Smooth muscle cell of the brain vasculature (primary cell): ENCODE measurements at places on chromosomes 2 and 18.
A peak's percentile ranks its signal among the peaks of the same experiment; 100 is the strongest.

DNA sequence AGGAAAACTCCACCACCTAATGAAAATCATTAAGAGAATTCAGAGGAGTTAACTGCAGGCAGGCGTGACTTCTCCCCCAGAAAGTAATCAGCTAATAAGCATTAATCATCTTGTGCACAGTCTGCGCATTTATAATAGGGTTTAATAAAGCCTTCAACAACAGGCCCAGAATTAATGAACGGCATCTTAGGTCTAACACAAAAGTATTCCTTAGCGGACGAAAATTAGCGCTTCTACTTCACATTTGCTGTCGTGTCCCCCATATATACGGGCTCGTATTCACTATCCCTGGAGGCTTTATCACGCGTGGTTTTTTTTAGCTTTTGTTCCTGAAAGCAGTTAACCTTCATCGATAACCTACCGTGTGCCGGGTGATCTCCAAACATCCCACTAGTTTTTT, 1.8 kb downstream of the ATP8B1 start:
- no peak for DNase-seq

GRCh38 chr18:37527395-37527794, 38.2 kb downstream of the CELF4 start:
- no peak for DNase-seq

DNA sequence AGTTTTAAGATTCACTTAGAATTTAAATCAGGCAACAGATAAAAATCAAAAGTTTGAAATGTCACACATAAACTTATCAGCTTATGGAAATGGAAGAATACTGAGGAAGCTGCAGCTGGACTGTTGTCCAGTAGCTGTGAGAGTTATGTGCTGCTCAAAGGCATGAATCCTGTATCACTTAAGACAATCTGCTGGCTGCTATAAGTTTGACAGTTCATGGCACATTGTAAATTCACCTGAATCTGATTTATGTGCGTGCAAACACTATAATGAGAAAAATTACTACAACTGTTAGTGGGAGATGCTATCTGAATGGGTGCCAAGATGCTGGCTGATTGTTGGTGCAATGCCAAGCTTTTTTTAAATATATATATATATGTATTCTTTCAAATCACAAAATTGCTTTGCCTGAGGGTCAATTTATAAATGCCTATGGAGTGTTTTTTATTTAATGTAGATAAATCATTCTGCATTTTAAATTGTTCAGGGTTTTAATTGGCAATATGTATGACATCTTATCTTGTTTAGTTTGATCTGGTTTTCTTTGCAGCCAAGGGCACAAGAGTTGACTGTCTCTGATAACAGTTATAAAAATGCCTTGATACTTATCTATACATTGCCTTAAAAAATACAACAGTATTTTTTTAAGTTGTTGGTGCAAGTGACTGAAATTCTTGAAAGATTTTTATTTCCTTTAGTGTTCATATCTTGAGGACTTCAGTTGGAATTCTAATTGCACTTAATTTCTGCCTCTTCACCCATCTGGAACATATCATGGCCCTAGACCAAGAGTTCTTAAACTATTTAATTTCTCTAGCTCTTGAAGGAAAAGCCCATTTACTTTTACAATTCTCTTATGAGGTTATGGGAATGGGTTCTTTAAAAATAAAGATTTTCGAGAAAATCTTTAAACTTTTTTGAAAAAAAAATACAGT, 48.7 kb downstream of the CAVIN2 start:
- DNase-seq, result no peak

- DNase-seq, result no peak
These were observed 24.2 kb downstream of the ITM2C start for GRCh38 chr2:230888824-230889400.

GRCh38 chr2:37471994-37472393, 127.6 kb downstream of the QPCT start:
- DNase-seq, result no peak

- no peak for DNase-seq
These were observed 18.8 kb downstream of the TMEM127 start for GRCh38 chr2:96247009-96247408.

DNA sequence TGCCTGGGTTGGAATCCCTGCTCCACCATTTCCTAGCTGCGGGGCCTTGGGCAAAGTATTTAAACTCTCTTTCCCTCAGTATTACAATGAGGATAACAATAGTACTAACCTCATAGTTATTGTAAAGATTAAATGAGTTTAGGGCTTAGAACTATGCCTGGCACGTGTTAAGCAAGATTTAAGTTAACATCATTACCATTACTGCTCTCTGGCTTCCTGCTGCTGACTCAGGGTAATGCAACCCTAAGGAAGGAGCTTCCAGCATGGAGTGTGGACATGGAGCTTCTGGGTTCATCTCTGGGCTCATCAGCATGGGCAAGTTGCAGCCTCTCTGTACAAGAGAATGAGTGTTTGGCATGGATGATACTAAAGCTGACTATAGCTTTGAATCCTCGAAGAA, 374.2 kb upstream of the MAP2 start:
- DNase-seq, result no peak

- no peak for DNase-seq
These were observed 78.2 kb downstream of the EHBP1 start for GRCh38 chr2:62783679-62784078.

DNA sequence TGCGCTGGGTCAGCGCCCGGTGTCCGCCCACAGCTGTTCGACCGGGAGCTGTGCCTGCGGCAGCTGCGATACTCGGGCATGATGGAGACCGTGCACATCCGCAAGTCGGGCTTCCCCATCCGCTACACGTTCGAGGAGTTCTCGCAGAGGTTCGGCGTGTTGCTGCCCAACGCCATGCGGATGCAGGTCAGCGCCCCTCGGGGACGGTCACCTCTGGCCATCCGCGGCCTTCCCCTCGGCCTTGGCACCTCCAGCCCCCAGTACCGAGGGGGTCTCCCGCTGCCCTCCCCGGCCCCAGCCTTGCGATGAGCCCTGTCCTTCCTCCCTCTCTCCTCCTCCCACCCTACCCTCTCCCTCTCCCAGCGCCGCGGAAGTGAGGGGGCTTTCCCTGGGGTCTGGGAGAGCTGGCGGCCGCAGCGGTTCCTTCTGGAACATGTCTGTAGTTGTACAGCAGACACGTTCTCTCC, 53.2 kb upstream of the GPR17 start:
- DNase-seq, result no peak

DNA sequence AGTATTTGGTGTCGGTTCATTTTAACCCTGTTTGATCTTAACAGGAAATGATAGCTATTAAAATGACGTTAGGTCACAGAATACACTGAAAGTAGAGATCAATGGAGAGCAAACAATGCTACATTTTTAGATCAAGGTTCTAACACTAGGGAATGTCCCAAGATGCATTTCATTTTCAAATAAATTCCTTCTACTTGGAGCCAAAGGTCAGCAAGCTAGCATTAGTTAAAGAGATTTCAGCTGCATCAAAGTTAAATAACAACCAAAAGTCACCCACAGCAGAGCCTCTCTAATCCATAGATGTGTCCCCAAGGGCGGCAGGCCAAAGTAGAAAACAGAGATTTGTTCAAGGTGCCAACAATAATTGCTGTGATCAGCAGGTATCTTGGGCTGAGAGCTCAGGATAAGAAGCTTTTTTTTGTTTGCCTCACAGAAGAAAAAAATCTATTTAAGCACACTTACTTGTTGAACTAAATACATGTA, 1233.6 kb upstream of the TMEFF2 start:
- no peak for DNase-seq

- DNase-seq, result no peak
These were observed 1.7 kb downstream of the INPP5D start for GRCh38 chr2:233061591-233062450.

DNA sequence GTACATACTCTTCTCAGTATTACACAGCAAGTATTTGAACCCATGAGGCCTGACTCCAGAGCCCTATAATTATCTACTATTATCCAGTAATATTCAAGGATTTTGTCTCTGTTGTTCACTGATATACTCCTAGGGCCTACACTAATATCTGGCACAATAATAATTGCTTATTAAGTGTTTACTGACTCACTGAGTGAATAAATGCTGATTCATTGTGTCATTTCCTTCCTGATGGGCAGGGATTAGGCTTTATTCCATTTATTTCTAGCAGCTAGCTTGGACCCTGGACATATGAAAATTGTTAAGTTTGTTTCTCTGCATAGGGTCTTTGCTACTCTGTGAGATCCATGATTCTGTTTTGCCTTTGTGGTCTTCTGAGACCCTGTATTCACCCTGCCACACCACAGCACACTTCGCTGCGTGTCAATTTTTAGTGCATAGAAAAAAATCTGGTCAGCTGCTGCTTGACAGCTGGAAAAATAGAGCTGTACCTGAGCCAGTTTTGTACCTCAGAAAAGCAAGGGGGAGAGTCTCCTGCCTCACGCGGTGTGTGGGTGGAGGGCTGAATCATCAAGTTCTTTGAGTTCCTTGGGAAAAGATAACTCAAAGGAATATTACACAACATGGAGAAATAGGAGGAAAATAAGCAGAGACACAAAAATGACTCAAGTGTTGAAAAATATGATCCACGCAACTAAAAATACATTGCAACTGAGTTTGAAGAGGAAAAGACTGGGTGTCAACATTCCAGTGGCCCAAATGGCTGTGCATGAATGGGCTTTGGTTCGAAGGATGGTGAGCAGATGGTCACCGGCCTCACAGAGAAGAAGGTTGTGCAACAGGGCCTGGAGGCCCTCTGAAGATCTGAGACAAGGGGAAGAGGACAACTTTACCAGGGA, 18.9 kb upstream of the DPP4 start:
- DNase-seq, result no peak

DNA sequence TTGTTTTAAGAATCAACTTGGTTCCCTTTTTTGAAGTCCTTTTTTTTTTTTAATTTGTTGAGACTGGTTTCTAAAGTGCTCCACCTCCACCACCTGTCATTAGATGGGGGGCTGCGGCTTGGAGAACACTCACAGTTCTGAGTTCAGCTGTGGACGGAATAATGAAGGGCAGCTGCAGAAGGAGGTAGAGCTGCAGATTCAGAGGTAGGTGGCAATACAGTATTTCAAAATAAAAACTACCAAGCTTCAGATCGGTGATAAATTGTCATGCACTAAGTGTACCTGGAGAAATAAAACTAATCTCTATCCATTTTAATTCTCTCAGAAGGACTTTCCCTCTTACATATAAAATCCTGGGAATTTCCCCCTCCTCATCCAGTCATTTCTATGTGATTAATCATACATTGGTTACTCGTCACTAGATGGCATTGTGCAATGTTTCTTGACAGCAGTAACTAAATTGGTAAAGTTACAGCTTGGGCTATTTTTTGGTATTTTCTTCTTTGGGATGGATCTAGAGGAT, 81.1 kb upstream of the SLC39A10 start:
- DNase-seq, result no peak

GRCh38 chr2:189409647-189410046, 31.6 kb upstream of the WDR75 start:
- DNase-seq, result no peak

DNA sequence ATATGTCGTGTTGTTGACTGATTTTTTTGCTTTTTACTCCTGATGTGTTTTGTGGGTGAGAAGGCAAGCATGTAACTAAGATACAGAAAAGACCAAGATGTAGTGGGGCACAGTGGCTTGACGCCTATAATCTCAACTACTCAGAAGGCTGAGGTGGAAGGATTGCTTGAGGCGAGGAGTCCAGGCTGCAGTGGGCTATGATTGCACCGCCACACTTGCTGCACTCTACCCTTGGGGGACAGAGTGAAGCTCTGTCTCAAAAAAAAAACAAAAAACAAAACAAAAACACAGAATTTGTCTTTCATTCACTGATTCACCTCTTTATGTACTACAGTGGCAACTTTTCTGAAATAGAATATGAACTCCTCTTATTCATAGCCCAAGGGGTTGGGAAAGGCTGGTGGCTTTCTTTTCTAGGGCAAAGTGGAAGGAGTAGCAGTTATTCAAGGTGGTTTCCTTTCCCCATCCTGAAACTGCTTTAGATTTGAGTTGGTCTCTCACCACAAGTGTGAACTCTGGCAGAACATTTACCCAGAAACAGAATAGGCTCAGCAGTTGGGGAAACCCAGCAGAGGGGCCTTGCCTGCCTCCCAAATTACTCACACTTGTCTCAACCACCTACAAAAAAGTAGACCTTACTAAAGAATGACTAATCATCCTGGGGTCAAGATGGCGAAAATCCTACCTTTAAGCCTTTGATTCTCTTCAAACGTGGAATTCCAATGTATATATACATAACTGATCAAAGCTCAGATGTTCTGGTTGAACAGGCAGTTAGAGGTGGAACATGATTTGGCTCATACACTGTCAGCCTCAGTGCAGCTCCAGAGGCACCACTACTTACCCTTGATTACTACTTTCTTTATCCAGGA, 6.5 kb downstream of the TANK start:
- DNase-seq, result no peak

DNA sequence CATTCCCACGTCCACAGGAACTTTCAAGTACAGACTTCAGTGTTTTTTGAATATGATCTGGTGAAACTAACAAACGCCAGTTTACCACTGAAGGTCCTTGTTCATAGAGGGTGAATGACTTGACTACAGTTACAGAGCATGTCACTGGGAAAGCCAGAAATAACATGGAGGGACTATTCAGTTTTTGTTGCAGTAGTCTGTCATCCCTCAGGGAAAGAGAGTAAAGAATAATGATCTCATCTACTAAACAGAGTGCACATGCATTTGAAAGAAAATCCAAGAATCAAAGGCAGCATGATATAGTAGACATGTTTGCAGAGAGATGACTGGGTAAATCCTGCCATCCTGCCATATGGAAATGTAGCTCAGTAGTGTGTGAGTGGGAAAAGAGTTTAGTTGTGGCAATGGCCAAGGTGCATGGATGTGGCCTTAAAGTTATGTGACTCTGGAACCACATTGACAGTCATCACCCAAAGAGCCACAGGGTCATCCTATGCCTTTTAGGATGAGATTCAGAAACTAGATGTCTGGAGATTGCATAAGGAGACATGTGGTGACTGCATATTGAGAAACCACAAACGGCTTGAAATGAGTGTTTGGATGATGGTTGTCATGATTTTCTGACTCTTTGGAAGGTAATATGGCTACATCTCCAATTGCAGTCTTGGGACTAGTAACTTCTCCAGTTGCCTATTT, 125.3 kb upstream of the ZEB2 start:
- no peak for DNase-seq

- no peak for DNase-seq
These were observed 13.4 kb upstream of the DLGAP1 start for GRCh38 chr18:4468511-4468910.

- no peak for DNase-seq
These were observed 99.8 kb upstream of the COPS8 start for GRCh38 chr2:236985761-236986339.

DNA sequence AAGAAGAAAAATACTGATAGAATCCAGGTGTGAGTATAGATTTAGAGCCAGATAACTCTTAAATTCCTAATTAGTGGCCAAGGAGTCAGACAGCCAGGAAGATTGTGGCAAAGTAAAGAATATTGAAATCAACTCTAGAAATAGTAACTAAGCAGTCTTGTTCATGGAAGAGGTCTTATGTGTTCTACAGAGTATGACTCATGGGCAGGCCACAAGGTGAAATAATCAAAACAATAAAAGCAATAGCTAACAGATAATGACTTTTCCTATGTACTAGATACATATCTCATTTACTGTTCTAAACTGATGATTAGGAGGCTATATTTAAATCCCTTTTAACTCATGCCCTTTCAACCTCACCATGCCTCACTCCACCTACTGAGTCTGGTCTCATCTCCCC, 227.4 kb upstream of the COL3A1 start:
- peak; percentile 24 for DNase-seq

- no peak for DNase-seq
These were observed 5.3 kb downstream of the ITM2C start for GRCh38 chr2:230869914-230870543.
